ENCODE measurements at places on chromosomes 2 and 18. TPM values are rescaled to one million over a fixed set of nuclear protein-coding genes. Genes with fewer than 3 reads are reported as not detected.

The POTEJ gene
- not detected for total RNA-seq

The CD207 gene
- not detected for total RNA-seq

The SCN9A gene
- total RNA-seq = 1.5 TPM

The MC2R gene
- total RNA-seq = not detected

The SLC39A6 gene
- total RNA-seq = 42.7 TPM

The OSBPL6 gene
- total RNA-seq = 3.1 TPM

The TBR1 gene
- total RNA-seq = 0.13 TPM

The ANKRD62 gene
- total RNA-seq = not detected

The KRTCAP3 gene
- 26.1 TPM for total RNA-seq

- no peaks in the 10 kb centered on the region for H3K4me1 ChIP-seq
- H3K36me3 ChIP-seq = no peaks in the 10 kb centered on the region
- H3K27ac ChIP-seq = no peak overlapping the region
- no peak for DNase-seq
- H3K4me3 ChIP-seq = no peak overlapping the region
- H3K27me3 ChIP-seq = peaks cover 8% of the 10 kb centered on the region
These were observed 32.4 kb upstream of the TMEM131 start for GRCh38 chr2:98028101-98028561.

- H3K27ac ChIP-seq = no peak overlapping the region
- no peak overlapping the region for H3K4me3 ChIP-seq
- H3K36me3 ChIP-seq = peaks cover 4% of the 10 kb centered on the region
- no peaks in the 10 kb centered on the region for H3K4me1 ChIP-seq
These were observed 25.1 kb downstream of the TTC39C start for GRCh38 chr18:24039671-24040070.

GRCh38 chr2:231612109-231612455, 19.4 kb downstream of the TEX44 start:
- H3K4me3 ChIP-seq = no peak overlapping the region
- no peak for DNase-seq
- H3K4me1 ChIP-seq = peaks cover 38% of the 10 kb centered on the region
- H3K27ac ChIP-seq = no peak overlapping the region

DNA sequence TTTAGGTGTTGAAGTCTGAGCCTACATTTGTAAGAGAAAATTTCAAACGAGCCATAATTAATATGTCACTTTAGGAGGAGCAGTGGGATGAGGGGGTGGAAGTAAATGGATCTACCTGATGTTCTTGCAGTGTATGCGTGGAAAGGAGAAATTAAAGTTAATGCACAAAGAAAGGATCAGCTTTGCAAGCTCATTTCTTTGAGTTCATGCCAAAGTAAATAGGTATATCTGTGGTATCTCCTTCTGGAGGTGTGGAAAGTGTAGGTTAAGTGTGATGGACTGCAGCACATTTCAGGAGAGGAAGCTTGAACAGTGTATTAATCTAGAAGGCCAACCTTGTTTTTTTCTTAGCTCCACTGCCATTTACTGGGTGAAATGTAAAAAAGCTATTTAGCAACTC, 307.5 kb upstream of the ZEB2 start:
- no peak overlapping the region for H3K4me3 ChIP-seq
- no peaks in the 10 kb centered on the region for H3K27me3 ChIP-seq
- DNase-seq = no peak
- H3K27ac ChIP-seq = no peak overlapping the region

GRCh38 chr2:235639428-235639773, 145.6 kb downstream of the AGAP1 start:
- DNase-seq = no peak
- peaks cover 1% of the 10 kb centered on the region for H3K27me3 ChIP-seq
- H3K27ac ChIP-seq = peak overlapping the region; percentile 45
- no peaks in the 10 kb centered on the region for H3K36me3 ChIP-seq
- H3K4me1 ChIP-seq = peaks cover 52% of the 10 kb centered on the region

- no peaks in the 10 kb centered on the region for H3K36me3 ChIP-seq
- peaks cover 4% of the 10 kb centered on the region for H3K4me1 ChIP-seq
- H3K27me3 ChIP-seq = no peaks in the 10 kb centered on the region
- no peak overlapping the region for H3K4me3 ChIP-seq
These were observed 618.6 kb downstream of the ZEB2 start for GRCh38 chr2:143901185-143901842.

GRCh38 chr2:177334940-177335543, 57.5 kb upstream of the AGPS start:
- peak overlapping the region; percentile 43 for H3K27ac ChIP-seq
- no peaks in the 10 kb centered on the region for H3K36me3 ChIP-seq
- H3K4me3 ChIP-seq = no peak overlapping the region
- H3K27me3 ChIP-seq = no peaks in the 10 kb centered on the region
- H3K4me1 ChIP-seq = peaks cover 40% of the 10 kb centered on the region

DNA sequence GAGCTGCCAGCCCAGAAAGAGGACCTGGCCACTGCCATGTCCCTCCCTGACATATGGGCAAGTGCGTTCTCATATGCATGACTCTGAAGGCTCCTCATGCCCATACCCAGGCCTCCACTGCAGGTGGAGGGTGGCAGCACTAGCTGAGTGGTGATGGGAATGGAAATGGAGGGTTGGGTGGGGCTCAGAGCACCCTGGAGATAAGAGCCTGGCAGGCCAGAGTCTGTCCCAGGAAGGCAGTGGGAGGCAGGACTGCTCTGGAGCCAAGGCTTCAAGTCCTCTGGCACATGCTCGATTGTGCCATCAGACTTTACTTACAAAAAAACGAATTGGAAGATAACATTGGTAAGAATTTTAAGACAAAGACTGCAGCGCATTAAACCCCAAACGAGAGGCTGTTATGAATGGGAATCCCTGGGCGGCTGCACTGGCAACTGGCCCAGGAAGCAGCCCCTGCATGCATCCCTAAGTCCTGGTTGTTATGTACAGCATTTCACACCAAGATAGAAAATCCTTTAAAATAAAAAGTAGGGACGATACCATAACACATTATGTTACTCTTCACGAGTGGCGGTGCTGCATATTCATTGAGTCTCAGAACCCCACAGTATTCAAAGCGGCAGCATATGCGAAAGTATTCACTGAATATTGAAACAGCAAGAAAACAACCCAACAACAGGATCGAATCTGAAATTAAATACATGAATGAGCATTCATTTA, 81.7 kb upstream of the FAM98A start:
- no peak overlapping the region for H3K4me3 ChIP-seq
- H3K4me1 ChIP-seq = no peaks in the 10 kb centered on the region
- H3K36me3 ChIP-seq = peaks cover 3% of the 10 kb centered on the region

GRCh38 chr18:78410094-78410786, 569.4 kb upstream of the SALL3 start:
- no peaks in the 10 kb centered on the region for H3K36me3 ChIP-seq
- no peak overlapping the region for H3K27ac ChIP-seq
- peaks cover 2% of the 10 kb centered on the region for H3K4me1 ChIP-seq
- peaks cover 43% of the 10 kb centered on the region for H3K27me3 ChIP-seq

- no peak for DNase-seq
- no peaks in the 10 kb centered on the region for H3K4me1 ChIP-seq
- no peak overlapping the region for H3K27ac ChIP-seq
- H3K36me3 ChIP-seq = no peaks in the 10 kb centered on the region
These were observed 54.8 kb upstream of the SLC4A10 start for GRCh38 chr2:161569401-161569800.

DNA sequence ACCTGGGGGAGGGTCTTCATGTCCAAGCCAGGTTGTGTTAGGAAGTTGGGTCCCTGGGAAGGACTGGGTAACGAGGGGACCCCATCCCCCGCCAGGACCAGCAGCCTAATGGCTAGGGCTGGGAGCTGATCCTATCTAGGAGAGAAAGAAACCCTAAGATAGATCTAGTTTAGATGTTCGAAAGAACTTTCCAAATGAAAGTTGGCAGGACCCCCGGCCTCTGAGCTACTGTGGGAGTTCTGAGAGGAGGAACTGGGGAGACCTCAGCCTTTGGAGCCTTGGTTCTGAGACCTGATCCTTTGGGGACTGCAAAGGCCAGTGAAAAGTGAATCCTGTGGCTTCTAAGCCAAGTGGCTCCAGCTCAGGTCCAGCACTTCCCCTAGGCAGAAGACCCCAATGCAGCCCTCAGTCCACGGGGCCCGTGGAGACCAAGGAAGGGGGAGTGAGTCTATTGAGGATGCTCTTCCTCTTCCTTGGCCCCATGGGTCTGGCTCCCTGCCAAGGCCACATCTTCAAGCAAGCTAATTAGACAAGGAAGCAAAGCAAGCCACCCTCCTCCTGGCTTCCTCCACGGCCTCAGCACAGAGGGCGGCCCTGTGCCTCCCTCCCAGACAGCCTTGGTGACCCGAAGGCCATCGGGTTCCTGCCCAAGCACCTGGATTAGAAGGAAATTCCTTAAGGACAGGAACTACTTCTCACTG, 23.5 kb downstream of the CCT7 start:
- no peak overlapping the region for H3K27ac ChIP-seq
- peaks cover 7% of the 10 kb centered on the region for H3K36me3 ChIP-seq
- H3K4me3 ChIP-seq = no peak overlapping the region

GRCh38 chr18:38464024-38464423, 898.4 kb upstream of the CELF4 start:
- H3K27me3 ChIP-seq = peaks cover 6% of the 10 kb centered on the region
- H3K4me3 ChIP-seq = no peak overlapping the region
- H3K4me1 ChIP-seq = no peaks in the 10 kb centered on the region
- no peak overlapping the region for H3K27ac ChIP-seq
- no peaks in the 10 kb centered on the region for H3K36me3 ChIP-seq
- DNase-seq = no peak
